Smooth muscle cell of the brain vasculature (primary cell): ENCODE measurements at places on chromosomes 1 and 21.
A peak's percentile ranks its signal among the peaks of the same experiment; 100 is the strongest.

DNA sequence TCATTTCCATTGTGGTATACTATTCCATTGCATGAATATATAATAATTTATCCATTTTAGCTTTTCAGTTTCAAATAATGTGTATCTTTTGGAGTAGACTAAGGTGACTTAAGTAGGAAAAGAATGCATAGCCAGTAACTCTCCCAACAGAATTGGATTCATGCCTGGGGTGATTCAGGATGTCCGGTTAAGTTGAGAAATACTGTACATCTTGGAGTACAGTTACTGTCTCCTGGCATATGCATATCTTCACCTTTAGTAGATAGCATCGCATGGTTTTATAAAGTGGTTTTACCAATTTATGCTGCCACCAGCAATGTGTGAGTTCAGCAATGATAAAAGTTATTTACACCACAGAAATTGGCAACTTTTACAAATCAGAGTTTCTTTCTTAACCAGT, 18.6 kb upstream of the SLC6A9 start:
- no peak for DNase-seq

GRCh38 chr1:27097484-27097917, 57.4 kb downstream of the SLC9A1 start:
- DNase-seq, result no peak

GRCh38 chr1:42319871-42320484, 15.1 kb downstream of the FOXJ3 start:
- no peak for DNase-seq

DNA sequence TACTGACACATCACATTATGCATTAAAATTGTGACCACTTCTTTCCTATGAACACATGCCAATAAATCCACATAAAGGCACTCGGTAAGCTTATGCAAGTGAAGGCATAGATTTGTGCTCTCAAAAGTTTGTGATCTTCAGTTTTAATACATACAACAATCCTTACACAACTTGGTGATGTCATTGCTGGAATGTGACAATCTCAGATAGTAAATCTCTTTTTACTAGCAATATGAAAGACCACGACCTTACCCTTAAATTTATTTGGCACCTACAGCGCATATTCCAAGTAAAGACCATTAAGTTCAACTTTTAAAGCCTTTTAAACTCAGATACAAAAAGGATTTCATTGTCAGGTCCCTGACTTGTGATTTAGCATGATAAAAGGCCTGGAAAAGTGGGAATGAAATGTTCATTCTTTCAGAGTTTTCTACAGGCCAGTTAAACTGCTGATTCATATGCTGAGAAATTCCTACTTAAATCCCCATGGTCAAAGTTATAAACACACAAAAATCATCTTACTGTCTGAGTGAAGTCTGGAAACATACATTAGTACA, 157.4 kb downstream of the SIPA1L2 start:
- DNase-seq, result no peak

GRCh38 chr1:185537596-185537995, 196.6 kb upstream of the HMCN1 start:
- DNase-seq, result no peak

DNA sequence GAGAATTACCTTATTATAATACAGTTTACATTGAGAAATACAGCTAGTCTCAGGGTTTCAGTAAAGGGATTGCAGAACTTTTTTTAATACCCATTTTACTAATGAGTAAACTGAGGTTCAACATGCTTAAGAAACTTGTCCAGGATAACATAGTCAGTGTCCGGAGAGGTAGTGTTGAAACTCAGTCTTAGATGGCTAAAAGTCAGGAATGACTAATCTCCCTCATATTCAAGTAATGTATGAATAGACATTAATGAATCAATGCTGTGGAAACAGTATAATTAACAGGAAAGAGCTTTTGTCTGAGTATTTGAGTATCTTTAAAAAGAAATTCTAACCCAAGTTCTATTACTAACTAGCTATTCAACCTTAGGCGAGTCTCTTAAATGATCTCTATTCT, 397.6 kb downstream of the PLA2G4A start:
- DNase-seq, result no peak

- DNase-seq, result no peak
Measured at GRCh38 chr1:107936498-107937481, 28.2 kb downstream of the VAV3 start.

DNA sequence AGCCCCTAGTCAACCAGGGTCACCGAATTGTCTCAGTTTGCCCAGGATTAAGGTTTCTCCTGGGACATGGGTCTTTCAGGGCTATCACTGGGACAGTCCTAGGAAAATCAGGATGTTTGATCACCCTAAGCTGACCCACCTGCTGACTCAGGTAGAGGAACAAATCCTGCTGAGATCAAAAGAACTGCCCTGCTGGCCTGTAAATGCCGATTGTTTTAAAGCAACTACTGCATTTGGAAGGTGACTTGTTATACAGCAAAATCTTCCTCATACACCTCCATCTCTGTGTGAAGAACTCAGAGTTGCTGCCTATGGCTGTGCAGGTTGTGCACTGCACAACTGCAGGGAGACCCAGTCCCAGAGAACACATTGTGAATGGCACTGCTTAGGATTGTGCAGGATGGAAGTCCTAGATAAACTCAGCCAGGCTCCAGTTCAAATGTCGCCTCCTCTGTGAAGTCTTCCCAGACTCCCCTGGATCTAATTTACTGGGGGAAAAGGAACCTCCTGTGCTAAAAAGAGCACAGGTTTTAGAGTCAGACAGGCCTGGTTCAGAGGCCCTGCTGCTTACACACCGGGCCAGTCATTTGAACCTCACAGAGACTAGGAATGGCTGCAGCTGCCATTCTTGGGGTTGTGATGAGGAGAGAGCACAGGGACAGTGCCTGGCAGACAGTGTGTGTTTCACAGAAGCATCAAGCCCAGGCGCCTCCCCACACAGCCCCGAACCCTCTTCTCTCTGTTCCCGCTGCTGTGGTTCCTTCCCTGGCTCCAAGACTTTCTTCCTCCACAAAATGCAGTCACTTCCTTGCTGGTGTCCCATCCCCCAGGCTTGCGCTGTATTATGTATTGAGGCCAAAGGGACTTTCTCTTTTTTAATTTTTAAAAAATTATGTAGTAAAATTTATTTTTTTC, 23.2 kb upstream of the LRP8 start:
- DNase-seq, result no peak

DNA sequence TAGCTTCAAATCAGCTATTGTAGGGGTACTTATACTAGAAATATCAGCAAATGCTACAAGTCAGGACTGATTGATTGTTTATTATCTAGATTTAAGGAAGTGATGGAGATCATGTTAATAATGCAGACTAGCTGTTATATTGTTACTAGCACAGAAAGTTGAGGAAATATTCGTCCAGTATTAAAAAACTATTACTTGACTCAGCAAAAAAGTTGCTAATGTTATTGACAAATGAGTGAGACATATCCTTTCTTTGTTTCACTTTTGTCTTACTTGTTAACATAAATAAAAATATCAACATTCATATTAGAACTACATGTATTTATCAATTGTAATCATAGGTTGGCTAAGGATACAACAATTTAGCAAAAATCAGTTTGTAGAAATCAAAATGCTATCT, 114.1 kb downstream of the WDR3 start:
- no peak for DNase-seq

- DNase-seq, result peak; percentile 87
Measured at GRCh38 chr1:24362982-24363614, 43.9 kb downstream of the GRHL3 start.

DNA sequence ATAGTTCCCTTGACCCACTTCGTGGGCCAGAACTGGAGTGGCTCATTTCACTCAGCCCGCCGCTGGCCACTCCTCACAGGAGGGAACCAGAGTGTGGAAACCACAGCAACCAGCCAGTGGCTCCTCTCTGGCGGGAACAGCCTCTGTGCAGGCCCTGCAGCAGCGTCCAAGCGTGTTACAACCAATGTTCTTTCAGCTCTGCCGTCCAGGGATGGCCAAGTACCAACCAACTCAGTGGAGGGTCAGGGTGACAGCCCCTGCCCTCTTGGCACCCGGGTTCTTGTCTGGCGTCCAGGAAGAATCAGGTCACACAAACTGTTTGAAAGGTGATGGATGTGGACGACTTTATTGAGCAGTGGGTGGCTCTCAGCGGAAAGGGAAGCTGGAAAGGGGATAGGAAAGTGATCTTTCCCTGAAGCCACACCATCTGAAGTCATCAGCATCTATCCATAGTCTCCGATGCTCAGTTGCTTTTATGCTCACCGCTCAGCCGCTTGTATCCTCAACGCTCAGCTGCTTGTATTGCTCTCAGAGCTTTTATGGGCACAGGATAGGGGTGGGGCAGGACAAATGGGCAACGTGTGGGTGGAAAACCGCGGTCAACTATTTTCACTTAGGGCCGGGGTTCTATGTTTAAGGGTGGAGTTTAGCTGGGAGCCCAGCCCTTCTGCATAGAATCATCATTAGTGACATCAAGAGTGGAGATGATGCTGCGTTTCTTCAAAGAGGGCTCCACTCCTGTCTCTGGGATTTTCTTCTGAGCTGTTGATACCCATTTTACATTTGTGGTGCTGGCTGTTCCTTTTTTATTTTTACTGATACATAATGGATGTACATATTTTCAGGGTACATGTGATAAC, 250.2 kb downstream of the RRAGC start:
- no peak for DNase-seq

DNA sequence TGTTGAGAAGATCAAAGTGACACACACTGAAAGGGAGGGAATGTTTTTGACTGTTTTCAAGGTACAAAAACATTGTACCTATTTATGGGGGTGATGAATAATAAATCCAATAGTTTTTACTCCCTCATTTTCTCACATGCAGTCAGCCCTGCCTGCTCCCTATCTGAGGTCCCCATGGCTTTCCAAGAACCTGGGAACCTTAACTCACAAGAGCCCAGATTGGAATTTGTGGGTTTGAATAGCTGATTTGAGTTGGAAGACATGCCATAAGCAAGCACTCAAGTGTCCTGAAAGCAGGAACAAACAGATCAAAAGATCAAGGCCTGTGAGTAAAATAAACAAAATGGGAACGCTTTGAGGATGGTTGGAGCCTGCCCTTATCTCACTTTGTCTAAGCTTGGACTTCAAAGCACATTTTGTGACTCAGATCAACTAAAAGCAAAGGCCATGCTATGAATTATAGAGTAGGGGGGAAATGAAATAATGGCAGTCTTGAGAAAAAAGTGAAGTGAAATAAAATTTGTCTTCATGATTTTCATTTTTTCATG, 136.6 kb downstream of the LYPLAL1 start:
- DNase-seq, result no peak

DNA sequence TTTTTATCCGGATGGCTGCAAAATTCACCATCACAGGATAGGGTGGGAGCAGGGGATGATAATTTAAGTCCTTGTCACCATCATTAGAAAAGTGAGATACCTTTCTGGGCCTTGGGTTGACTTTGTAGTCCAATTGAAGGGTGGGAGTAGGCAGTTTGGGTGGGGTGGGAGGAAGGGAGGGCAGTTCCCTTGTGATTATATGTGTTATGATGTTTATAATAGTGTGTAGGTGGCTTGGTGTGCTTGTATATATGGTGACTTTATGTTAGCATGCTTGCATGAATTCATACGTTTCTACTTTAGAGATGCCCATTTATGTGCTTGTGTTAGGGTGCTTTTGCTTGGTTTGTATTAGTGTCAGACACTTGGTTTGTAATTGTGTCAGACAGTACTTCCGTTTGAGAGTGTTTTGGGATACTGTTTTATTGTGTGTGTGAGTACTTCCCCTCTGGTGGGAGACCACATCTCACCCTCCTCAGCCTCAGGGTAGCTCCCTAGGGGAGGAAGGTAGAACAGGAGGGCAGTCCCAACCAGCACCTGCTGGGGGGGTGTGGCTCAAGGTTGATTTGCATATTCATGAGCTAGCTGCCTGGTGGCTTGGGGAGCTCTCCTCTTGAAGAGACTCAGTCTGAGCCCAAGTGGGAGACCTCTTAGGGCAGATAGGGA, 6.3 kb upstream of the POU3F1 start:
- no peak for DNase-seq

DNA sequence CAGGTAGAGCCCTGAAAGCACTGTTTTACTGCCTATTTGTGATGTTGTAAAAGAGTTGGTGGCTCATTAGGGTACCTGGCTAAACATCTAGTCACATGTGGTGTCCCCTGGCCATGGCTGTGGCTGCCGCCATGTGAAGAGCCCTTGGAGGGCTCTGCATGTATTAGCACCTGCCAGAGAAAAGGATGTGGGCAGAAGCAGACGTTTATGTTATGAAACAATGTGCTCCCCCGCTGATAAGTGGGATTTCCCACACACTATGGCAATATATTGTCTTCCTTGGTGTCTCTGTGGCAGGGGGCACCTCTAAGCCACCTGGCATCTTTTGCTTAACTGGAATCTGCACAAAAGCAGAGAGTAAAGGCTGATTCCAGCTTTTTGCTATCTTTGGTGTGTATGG, 9.6 kb downstream of the TENT5C start:
- no peak for DNase-seq

DNA sequence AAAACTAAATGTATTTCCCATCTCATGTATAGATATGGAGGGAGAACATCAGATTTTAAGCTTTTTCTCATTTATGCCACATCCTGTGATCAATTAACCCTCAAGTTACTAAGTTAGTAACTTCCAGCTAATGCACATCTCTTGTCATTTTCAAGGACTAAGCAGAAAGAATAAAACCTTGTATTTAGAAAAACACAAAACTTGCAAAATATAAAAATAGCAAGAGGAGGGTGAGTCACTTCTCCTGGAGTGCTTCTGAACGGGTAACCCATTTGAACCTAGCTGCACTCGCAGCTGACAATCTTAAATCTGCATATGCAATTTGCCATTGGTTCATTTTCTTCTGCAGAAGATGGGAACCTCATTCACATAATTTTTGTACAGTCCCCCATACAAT, 500.5 kb downstream of the SETD4 start:
- DNase-seq, result no peak

GRCh38 chr1:43968348-43968948, 1.4 kb upstream of the DPH2 start:
- no peak for DNase-seq

- peak; percentile 81 for DNase-seq
Measured at GRCh38 chr1:109299558-109300343, 7.1 kb downstream of the MYBPHL start.

DNA sequence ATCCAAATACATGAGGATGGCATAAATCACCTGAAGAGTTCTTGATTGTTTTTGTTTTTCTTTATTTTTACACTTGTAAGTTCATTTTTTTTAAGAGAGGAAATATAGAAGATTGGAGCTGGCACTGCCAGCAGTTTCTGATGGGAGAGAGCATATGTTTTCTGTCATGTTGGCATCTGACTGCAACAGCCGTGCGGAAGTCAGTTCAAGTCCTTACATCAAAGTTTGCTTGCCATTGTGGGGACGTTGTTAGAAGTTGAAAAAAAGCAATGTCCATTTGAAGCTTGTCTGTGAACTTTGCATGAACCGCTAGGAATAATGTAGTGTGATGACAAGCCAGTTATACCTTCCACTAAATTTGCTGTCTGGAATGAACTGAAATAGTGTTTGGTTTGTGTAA, 126.5 kb upstream of the USH2A start:
- DNase-seq, result no peak
